ENCODE measurements at places on chromosomes 3 and 15.
A peak's percentile ranks its signal among the peaks of the same experiment; 100 is the strongest.

GRCh38 chr3:132788301-132788671 is 66.1 kb upstream of the NPHP3 start:
- DNase-seq = no peak

GRCh38 chr3:61578667-61579367 is 17.4 kb downstream of the PTPRG start:
- no peak for DNase-seq

GRCh38 chr3:71942432-71943187 is 157.7 kb upstream of the PROK2 start:
- DNase-seq = no peak

- no peak for DNase-seq
These were observed 7.5 kb upstream of the PLS1 start for GRCh38 chr3:142588703-142589102.

- DNase-seq = no peak
These were observed 3.2 kb downstream of the ZDHHC19 start for GRCh38 chr3:196207833-196208607.

- DNase-seq = no peak
These were observed 143.2 kb upstream of the LIPC start for GRCh38 chr15:58288592-58288991.

DNA sequence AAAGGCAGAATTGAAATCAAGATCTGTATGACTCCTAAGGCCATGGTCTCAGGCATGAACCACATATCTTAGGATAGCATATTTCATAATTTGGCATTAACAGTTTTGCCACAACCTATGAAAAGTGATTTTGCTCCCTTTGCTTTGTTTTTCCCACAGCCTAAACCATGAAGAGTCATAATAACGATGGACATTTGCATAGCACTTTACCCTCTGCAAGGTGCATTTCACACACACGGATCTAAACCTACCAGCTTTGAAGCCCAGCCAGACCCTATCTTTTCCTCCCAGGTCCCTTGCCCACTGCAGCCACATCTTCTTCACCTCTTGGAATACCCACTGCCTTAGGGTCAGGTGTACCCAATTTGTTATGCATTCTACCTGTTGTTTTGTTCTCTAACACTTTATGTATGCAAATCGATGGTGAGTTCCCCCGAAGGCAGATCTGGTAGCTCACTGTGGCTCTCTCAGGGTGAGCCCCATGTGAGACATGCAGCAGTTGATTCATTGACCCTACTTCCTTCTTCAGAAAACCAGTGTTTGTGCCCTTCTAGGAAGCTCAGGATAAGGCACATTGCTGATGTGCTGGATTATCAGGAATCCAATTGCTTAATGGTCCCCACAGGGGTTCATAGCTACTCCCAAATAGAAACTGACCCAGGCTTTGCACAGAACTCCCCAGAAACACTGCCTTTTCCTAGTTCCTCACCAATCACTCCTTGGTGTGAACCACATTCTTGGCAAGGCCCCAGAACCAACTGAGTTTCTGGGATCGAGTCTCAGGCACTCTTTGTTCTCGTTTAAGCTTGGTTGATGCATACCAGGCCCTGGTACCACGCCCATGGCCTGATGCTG is 8.7 kb downstream of the ARHGAP31 start:
- DNase-seq = no peak

GRCh38 chr15:99682455-99682854 is 50.8 kb downstream of the LYSMD4 start:
- DNase-seq = no peak

DNA sequence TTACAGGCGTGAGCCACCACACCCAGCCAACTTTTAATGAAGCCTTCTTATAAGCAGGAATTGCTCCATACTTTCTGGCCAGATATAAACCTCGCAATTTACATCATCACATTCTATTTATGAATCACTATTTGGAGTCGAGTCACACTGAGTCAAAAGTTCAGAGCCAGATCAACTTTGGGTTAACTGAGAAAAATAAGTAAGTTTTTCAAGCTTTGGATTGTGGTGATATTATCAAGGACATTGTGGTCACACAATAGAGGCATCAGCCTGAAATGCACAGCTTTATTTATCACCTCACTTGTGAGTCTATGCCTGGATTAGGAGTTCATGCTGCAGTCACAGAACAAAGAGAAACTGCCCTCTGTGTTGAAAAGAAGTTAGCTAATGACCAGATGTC is 1163.5 kb downstream of the ROBO1 start:
- DNase-seq = no peak

DNA sequence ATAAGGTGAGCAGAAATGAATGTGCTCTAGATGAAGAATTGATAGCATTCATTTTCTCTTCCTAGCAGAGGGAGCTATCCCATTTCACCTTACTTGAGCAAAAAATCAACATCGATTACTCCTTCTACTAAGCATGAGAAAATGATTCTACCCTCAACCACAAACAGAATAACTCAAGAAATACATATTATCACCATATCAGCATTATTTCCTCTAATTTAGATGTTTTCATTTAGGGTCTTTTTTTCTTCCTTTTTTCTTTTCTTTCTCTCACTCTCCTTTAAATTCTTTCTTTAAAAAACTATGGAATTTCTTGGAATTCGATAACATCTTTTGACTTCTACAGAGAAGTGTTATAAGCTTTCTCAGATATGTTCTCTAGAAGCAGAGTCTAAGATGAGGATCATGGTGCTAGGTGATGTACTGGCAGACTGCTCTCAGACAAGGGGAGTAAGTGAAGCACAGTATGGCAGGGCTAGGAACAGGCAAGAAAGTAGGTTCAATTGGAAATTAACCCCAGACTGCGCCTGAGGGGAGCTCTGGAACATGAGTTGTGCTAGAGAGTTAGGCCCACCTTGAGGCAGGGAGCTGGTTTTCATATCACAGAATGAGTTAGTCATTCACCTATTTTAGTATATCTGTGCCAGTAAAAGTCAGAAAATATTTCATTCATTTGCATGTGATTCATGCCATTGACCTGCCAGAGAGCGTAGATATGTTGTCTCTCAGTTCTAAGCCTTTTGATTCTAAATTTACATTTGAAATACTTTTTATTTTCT is 279.2 kb upstream of the KCNH8 start:
- DNase-seq = no peak

DNA sequence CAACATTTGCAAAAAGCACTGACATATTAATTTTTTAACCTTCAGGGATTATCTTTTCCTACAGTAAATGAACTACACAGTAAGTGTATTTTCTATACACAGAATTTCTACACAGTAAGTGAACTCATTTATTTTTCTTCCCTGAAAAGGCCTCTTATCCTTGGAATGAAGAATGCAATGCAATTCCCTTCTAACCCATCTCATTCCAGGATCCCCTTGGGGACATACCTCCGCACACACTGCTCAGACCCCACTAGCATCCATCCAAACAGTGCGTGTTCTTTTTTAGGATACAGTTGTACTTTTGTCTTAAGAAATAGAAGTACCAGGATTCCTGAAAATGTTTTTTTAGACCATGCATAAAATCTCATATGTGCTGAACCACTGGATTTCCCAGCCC is 152.8 kb downstream of the UACA start:
- DNase-seq = no peak

- DNase-seq = no peak
These were observed 1111.2 kb downstream of the TUSC7 start for GRCh38 chr3:117820658-117821299.

DNA sequence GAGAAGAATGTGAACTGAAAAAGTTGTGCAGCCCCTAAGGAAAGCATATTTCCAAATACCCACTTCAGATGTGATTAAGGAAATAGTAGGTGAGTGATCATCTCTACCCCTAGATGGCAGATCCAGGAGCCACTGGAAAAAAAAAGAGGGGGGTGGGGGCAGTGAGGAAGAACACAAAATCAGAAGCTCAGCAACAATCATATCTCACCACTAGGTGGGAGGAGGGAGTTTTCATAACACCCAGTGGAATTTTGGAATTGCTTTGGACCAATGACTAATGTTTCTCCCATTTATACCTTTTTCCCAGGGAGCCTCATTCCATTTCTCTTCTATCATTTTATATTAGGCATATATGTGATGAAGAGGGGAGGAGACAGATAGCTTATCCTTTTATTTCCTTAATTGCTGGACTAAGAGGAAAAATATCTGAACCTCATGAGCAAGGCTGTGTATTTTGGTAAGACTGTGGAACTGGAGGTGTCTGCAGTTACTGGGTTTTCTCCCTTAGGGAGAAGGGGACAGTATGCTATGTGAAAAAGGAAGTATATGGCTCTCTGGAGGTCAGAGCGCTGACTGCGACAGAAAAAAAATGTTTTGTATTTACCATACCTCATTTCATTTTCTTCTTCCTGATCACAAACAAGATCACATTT is 363.4 kb downstream of the GAP43 start:
- no peak for DNase-seq

DNA sequence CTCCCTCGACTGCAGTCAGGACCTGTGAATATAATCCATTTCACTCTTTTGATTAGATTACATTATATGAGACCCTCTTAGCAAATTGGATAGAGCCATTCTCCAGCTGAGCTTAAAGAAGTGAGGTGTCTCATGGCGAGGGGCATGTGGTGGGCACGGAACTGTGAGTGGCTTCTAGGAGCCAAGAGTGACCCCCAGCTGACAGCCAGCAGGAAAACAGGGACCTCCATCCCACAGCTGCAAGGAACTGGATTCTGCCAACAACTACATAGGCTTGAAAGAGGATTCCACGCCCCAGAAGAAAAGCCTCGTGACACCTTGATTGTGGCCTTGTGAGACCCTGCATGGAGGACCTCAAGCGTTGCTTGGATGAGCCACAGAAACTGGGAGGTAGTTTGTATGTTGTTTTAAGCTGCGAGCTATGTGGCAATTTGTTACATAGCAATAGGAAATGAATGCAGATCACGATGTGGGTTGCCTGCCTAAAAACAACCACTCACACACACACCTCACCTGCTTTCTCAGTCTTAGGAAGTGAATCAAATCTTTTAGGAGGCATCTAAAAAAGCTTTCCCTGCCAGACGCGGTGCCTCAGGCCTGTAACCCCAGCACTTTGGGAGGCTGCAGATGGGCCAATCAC is 84.2 kb upstream of the BHLHE40 start:
- no peak for DNase-seq

GRCh38 chr15:92028389-92028724 is 174.8 kb downstream of the SLCO3A1 start:
- no peak for DNase-seq

- DNase-seq = no peak
These were observed 3.4 kb upstream of the RARB start for GRCh38 chr3:25424614-25425013.

DNA sequence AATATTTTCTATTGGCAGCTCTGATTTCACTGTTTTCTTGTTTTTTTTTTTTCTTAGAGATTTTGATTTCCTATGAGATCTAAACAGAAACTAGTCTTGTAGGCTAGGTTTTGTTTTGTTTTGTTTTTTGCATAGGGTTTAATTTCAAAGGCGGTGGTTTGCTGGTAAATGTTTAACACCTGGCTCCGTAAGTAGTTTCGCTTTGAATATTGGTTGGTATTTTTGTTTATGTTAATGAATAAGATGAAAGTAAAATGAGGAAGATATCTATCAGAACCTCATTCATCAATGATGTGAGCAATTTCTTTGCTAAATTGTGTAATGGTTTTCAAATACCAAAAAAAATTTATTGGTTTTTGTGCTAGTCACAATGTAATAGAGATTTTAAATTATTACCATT is 39.7 kb upstream of the TM4SF1 start:
- no peak for DNase-seq

DNA sequence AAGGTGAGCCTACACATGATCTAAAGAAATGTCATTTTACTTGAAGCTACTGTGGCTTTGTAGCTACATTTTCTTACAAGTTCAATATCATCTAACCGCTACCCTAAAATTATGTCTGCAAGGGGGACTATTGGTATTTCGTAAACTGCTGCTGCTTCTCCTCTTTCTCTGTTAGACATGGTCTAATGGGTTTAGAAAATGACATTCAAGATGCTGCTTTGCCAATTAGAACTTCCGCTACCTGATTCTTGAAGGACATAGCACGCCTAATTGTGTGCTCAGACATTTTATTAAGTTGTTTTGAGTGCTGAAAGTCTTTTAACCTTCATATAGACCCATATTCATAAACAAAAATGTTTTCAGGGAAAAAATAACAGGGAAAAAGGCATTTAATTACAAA is 283.7 kb upstream of the ICE2 start:
- no peak for DNase-seq

GRCh38 chr3:192843119-192843518 is 74.5 kb downstream of the MB21D2 start:
- DNase-seq = no peak

DNA sequence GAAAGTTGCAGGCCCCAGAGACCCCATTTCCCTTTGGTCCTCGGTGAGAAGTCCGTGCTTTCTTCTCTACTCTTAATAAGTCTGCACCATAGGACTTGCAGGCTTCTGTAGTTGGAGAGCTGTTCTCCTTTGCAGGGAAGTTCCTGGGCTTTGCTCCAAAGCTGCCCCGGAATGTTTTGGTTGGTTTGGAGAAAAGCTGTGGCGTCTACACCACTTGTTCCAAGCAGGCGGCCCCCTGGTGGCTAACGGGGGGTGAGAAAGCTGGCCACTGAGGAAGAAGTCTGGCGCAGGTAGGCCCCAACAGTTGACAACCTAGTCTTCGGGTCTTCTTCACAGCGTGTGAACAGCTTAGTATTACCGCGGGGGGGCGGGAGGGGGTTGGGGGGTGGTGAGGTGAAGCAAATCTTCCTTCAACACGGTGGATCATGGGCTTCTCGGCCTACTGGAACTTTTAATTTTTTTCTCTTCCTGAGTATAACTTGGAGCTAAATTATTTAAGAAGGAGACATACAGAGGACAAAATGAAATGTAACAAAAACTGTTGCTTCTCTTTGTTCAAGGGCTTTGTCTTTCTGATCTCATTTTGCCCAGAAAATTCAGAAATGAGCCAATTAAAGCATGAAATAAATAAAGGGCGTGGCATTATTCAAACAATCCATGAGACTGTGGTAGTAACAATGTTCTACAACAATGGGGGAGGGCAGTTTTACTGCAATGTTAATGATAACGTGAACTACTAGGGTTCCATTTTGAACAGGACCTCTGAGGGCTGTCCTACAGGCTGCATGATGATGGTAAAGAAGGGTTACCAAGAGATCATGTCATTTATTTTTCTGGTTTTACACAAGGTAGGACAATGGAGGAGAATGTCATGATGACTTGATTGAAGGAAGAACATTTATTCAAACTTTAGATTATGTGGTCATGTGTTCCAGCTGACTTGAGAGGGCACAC is 2.2 kb upstream of the THRB start:
- DNase-seq = peak; percentile 87

DNA sequence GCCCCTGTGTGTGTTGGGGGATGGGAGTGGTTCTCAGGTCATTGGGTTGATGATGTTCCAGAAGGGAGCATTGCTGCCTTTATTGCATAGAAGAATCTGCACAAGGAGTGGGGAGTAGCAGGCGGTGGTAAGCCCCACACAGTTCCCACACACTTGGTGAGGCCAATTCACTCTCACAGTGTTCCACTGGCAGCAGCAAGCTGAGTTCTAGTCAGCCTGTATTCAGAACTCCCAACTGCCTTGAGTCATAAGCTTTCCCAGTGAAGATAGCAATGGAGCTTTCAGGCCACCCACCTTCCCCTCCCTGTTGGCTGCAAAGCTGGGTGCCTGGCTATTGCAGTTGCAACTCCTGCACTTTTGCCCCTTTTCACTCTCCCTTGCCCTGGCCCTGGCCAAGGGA is 181.1 kb upstream of the RBMS3 start:
- DNase-seq = no peak

GRCh38 chr15:48459571-48460442 is 128.6 kb downstream of the DUT start:
- no peak for DNase-seq

Measured in pancreas (tissue), 10 donors.